Endothelial cell (in vitro differentiated cells): ENCODE measurements at places on chromosomes 12 and 14. TPM values are rescaled to one million over a fixed set of nuclear protein-coding genes. Genes with fewer than 3 reads are reported as not detected.

Gene ANKRD33
- 0.31 TPM for total RNA-seq

Gene NFE2
- total RNA-seq: 0.49 TPM

Gene B4GALNT1
- total RNA-seq: 1.3 TPM

Gene SOX5
- 23.1 TPM for total RNA-seq

Gene KCNC2
- total RNA-seq: not detected

Gene SPIC
- not detected for total RNA-seq

Gene KRT72
- total RNA-seq: 0.28 TPM

Gene TBC1D30
- total RNA-seq: 3.6 TPM

Gene OAS2
- total RNA-seq: 0.41 TPM

Gene RASSF9
- total RNA-seq: 2.2 TPM

Gene SCN8A
- 5.0 TPM for total RNA-seq

Gene SLCO1A2
- total RNA-seq: 2.1 TPM

Gene ZFYVE21
- total RNA-seq: 48.1 TPM

Gene RPGRIP1
- 1.5 TPM for total RNA-seq

DNA sequence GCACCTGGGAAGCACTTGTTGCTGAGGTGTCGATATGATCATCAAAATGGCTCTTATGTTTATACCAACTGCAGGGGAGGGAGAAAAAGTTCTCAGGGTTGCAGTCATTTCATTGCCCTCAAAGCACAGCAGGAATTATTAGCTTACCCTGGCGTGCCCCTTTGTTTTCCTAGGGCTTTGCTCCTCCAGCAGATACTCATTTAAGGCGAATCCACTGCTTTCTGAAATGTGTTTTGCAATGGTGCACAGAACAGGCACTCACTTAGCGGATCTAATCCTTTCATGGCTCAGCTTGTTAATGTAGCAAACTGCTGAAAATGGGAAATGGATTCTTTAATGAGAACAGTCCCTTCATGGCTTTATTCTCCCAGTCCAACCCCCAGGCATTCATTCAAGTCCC, 76.7 kb downstream of the NKX2-1 start:
- no peak for DNase-seq

DNA sequence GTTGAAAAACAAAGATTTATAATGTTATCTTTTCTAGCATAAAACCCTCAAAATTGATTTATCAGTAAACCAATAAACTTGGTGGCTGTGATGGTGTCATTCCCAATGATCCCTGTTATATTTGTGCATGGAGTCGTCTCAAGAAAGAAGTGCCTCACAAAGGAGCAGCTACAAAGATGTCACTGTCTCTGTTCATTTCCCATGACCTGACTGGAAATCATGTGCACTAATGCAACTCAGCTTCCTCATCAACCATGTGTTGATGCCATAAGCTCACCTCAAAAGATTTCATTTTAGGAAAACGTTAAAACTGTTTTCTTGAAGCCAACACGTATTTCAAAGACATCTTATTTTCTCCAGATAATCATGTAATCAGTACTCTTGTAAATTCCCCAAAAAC, 28.8 kb downstream of the CLEC1A start:
- DNase-seq: no peak

GRCh38 chr12:116613256-116613655, 54.1 kb downstream of the MAP1LC3B2 start:
- DNase-seq: no peak

- no peak for DNase-seq
Observed at GRCh38 chr12:51811203-51812202, 37.0 kb downstream of the FIGNL2 start.

GRCh38 chr12:109247831-109248654, 61.0 kb downstream of the FOXN4 start:
- DNase-seq: no peak

GRCh38 chr14:88790501-88791251, 2.1 kb downstream of the EML5 start:
- no peak for DNase-seq

GRCh38 chr14:99287269-99287942, 15.4 kb upstream of the BCL11B start:
- DNase-seq: no peak

DNA sequence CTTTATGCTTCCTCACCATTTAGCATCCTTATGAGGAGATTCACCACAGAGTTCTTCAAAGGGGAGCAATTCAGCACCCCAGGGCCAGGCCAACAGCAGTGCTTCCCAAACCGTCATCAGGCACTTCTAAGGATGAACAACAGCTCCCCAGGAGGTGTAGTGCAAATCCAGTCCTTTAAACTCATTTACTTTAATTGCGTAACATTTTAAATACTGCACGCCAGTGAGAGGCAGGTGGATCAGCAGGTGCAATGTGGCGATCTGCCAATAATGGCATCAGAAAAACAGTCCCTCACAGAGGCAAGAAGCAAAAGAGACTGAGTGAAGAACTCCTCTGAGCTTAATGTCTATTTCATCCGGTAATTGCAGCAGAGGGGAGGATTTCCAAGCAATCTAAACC, 770.9 kb upstream of the FOXG1 start:
- DNase-seq: no peak

- no peak for DNase-seq
Observed at GRCh38 chr12:40393026-40393425, 168.2 kb downstream of the LRRK2 start.

- DNase-seq: no peak
Observed at GRCh38 chr12:63918800-63919300, 74.3 kb downstream of the SRGAP1 start.

DNA sequence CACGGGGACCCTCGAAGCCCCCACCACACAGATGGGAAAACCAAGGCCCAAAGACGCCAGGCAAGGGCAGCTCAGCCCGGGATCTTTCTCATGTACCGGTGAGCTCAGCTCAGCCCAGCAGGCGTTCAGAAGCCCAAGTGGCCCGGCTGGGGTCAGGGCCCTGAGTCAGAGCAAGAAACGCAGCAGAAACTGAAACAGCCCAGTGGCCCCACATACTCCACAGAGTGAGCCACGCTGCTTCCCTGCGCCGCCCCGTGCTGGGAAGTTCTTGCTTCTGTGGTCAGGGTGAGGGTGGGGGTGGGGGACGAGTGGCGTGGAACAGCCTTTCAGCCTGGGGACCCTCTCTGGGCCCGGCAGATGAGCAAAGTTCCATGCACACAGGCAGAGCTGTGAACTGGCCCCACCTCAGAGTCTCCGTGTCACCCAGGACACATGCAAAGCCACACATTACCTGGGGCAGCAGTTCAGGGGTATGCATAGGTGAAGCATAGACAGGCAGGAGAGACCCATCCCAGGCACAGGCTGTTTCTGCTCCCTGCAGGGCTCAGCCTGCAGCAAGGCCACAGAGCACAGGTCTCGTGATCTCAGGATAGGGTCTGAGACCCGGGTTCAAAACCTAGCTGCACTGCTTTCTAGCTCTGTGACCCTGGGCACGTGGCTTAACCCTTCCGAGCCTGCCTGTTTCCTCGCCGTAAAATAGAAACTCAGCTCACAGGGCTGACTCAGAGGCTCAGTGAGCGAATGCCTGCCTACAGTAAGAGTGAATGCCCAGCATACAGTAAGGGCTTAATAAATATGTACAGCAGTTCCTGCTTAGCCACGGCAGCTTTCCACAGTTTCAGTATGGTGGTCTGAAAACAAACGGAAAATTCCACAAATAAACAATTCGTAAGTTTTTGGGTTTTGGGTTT, 21.6 kb downstream of the NCOR2 start:
- DNase-seq: no peak

DNA sequence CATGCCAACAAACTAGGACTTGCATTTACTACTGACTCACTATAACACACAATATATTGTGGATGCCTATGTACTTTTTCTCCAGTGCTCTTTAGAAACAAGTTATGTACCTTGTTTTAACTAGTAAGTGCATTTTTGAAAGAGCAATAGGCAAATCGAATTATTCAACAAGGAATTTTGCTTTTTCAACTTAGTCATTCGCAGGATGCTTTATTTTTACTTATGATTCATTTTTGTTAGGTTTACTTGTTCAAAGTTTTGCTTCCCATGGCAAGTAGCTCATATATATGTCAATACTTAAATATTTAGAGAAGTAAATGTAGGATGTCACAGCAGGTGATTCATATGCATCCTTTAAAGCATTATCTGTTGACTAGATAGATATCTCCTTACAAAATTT, 149.8 kb downstream of the PELI2 start:
- no peak for DNase-seq

DNA sequence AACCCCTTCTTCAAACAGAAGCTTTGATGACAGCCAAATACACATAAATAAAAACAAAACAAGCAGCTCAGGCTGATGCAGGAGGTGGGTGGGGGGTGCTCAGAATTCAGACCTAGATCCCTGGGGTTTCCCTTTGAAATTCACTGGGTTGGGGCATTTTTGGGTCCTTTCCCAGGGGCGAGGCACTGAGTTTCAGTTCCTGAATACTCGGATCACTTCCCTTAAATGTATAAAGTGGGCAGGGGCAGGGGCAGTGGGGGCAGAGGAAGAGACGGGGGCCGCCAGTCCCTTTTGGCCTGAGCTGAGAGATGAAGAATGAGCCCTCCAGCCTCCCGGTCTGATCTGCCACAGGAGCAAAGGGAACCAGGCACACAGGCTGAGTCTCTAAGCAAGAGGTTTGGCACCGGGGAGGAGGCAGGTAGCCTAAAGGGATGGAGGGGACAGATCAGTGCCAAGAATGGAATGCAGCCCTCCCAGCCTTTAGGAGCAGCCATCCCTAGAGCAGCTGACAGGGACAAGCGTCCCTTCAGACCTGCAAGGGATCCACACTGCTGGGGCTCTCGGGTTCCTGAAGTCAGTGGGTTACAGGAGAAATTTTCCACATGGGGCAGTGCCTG, 20.3 kb downstream of the KDM2B start:
- no peak for DNase-seq

DNA sequence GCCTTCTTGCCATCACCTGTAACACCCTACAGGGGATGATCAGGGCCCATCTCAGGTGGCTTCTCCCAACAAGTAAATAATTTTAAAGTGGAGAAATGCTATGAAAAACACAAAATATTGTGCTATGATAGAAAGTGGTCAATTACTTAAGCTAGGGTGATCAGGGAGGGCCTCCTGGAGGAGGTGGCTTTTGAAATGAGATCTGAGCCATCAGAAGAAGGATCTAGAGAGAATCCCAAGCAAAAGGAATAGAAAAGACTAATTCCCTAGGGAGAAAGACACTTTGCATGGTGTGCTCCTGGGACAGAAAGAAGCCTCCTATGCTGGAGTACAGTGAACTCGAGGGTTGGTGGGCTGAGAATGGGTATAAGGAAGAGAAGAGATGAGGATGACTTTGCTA, 7.5 kb upstream of the C14orf132 start:
- no peak for DNase-seq

DNA sequence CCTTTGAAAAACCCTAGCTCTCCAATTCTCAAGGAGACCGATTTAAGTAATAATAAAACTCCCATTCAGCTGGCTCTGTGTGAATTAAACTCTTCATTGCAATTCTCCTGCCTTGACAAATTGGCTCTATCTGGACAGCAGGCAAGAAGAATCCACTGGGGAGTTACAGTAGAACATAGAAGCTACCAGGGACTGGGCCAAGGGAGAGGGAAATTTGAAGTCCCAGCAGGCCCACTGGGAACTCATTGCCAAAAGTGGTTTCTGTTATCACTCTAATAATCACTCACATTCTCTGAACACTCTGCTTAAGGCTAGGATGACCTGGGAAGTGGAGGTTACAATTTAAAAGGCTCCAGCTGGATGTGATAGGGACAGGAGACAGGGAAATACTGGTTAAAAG, 384.5 kb upstream of the CCDC196 start:
- no peak for DNase-seq

GRCh38 chr12:112241176-112241575, 115.8 kb downstream of the TRAFD1 start:
- no peak for DNase-seq

- no peak for DNase-seq
Observed at GRCh38 chr12:58081488-58081887, 140.1 kb downstream of the ATP23 start.

GRCh38 chr12:78703820-78704525, 160.6 kb upstream of the SYT1 start:
- DNase-seq: no peak

DNA sequence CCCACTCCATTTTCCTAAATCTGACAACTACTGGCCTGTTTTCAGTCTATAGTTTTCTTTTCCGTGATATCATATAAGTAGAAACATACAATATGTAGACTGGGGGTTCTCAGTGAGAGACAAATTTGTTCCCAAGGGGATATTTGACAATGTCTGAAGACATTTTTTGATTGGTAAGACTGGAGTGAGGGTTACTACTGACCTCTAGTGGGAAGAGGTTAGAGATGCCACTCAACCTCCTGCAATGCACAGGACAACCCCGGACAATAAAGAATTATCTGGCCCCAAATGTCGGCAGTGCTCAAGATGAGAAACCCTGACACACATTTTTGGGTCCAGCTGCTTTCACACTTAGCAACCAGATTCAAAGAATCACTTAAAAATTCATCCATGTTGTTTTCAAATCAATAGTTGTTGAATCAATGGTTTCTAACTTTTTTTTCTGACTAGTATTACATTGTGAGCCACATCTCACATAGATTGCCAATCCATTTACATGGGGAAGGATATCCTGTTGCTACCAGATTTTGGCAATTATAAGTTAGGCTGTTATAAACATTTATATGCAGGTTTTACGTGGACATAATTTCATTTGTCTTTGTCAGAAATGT, 307.1 kb downstream of the RPL10L start:
- peak; percentile 31 for DNase-seq

- DNase-seq: no peak
Observed at GRCh38 chr12:69225251-69225910, 14.0 kb upstream of the CPSF6 start.

DNA sequence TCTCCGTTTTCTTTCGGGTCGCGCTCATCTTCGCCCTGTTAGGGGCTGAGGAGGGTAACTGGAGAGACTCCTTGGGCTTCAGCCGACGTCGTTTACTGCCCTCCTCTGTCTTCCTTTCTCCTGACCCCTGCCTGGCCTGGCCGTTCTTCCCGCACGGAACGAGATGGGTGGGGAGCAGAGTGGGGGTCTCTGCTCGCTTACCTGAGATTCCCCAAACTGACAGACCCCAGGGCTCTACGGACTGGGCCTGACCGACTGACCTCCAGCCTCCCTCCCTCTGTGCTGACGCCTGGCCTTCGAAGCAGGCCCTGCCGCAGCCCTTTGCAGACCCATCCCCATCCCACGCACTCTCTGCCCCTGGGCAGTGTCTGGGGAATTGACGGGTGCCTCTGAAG, 439 bp downstream of the GOLGA5 start:
- peak; percentile 16 for DNase-seq

DNA sequence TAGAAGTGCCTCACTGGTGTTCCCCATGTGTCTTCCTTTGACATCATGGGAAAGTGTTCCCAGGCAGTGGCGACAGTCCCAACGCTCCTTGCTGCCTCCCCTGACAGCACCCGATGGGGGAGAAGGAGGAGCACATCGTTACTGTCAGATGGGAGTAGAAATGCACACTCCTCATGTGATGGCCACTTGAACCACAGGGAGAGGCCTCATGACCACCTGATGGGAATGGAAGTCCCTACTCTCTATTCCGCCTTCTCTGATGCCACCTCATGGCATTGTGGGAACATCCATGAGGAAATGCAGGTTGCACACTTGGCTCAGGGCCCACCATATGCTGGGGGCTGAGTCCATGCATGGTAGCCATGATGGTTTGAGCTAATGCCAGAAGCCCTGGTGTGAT, 14.3 kb upstream of the CORO1C start:
- no peak for DNase-seq

GRCh38 chr12:118103201-118103600, 610 bp downstream of the VSIG10 start:
- DNase-seq: no peak

- no peak for DNase-seq
Observed at GRCh38 chr14:59356312-59356711, 108.9 kb downstream of the GPR135 start.

GRCh38 chr14:50396631-50397389, at the start of gene CDKL1:
Gene CDKL1 (minus strand): TSS chr14:50396881. CDS start chr14:50395868, 1,013 bp downstream.
- peak; percentile 70 for DNase-seq

GRCh38 chr12:51442324-51442723, 17.7 kb downstream of the SLC4A8 start:
- no peak for DNase-seq
